ENCODE measurements at places on chromosomes 1 and 21.

- peak; percentile 47 for DNase-seq
These were observed at the start of gene HPCAL4 for GRCh38 chr1:39691383-39692151. Gene HPCAL4 (minus strand): TSS chr1:39691433. CDS start chr1:39684603, 6,830 bp downstream.

GRCh38 chr1:214448536-214448935, 102.9 kb downstream of the PTPN14 start:
- no peak for DNase-seq

- DNase-seq, result no peak
These were observed 101.1 kb downstream of the RAVER2 start for GRCh38 chr1:64845831-64846425.

- no peak for DNase-seq
These were observed 84.6 kb downstream of the LAMC2 start for GRCh38 chr1:183270541-183271141.

DNA sequence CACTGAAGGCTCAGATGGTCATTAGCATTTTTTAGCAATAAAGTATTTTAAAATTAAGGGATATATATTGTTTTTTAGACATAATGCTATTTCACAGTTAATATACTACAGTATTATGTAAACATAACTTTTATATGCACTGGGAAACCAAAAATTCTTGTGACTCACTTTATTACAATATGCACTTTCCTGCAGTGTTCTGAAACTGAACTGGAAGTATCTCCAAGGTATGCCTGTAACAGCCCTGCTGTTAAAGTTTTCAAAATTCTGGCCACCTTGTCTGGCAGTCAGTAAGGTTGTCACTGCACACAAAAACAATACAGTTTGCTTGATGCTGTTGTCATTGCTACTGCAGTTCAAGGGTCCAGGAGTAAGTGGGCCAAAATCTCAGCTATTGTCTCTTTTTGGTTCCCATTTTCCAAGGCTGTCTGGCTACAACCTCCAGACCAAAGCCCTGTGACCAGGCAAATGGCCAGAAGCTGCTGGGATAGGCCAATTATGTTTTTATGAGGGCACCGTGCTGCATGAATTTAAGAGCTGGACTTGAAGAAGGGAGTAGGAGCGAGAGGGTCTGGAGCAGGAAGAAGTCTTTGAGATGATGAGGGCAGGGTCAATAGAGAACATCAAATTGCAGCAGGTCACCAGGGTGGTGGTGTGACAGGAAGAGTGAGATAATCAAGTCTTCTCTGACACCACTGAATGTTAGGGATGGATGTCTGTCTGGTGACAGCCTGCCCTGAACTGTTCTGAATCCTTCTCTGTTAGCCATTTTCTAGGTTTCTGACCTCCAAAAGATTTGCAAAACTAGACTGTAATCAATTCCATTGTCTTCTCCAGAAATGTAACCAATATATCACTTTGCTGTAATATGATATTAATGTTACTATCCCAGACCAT, 82.3 kb upstream of the CACHD1 start:
- no peak for DNase-seq

DNA sequence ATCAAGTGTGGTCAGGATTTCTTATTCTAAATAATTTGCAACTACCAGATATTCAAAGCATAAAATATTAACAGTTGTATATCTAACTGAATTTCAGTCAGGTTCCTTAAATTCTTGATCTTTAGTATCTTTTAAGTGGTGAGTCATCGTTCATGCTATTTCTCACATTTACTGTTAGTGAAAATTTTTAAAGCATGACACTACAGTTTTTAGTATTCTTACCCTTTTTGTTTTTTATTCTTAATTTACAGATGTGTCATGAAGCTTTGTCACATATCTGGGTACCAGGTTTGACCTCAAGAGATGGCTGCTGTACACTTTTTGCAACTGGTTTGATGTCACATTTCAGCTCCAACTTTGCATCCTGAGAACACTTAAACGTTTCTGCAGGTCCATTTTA, 12.7 kb downstream of the AKIRIN1 start:
- no peak for DNase-seq

- no peak for DNase-seq
These were observed 229.2 kb downstream of the TTLL7 start for GRCh38 chr1:83769594-83770318.

DNA sequence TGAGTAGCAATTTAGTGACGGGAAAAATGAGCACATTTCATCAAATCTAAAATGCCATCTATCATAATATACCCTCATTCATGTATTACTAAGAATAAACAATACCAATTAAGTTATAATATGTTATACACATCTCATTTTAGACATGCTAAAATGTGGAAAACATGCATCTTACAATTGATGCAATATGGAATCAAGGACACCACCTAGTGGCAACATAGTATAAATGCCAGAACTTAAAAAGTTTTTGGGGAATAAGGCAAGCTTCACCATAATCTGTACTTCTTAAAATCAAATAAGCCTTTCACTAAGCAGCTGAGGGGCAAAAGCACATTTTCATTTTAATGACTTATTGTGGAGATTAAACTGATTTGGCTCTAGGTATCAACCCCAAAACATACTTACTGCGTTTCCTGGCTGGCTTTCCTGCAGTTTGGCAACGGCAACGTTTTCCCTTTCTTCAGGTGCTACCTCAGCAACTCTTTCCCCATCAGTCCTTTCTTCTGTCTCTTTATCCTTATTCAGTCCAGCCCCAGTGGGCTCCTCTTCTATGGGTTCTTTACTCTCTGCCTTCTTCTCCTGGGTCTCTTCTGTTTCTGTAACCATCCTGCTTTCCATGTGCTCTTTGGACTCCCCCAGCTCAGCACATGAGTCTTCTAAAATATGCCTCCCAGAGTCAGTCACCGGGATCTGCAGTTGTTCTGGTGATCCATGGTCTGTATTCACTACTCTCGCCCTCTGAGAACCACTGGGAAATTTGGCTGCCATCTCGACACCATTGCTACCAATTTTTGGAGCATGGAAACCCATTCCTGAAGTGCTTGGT, 11.4 kb downstream of the SDE2 start:
- no peak for DNase-seq

- DNase-seq, result no peak
These were observed 67.9 kb downstream of the PHACTR4 start for GRCh38 chr1:28437264-28437923.

GRCh38 chr1:24203404-24203803, 16.3 kb upstream of the IFNLR1 start:
- no peak for DNase-seq

- DNase-seq, result no peak
These were observed 103.2 kb upstream of the CASZ1 start for GRCh38 chr1:10899490-10900250.

- DNase-seq, result no peak
These were observed 19.9 kb downstream of the ACOT11 start for GRCh38 chr1:54567961-54568360.

DNA sequence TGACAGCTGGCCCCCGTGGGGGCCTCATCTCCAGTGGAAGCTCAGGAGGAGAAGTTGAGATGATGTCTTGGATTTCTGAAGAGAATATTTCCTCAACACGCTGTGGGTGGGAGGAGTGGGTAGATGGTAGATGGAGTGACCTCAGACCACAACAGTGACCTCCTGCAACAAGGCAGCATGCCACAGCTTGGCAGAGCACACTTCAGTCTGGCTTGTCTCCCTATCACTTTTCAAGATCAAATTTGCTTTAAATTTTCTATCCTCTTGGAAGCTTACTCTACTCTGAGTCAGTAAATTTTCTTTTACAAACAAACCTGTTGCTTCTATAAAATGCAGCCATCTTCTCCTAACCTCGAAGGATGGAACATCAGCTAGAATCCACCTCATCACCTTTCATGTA, 59.7 kb downstream of the NTPCR start:
- DNase-seq, result no peak

- DNase-seq, result no peak
These were observed 24.3 kb downstream of the RTCA start for GRCh38 chr1:100290291-100290690.

DNA sequence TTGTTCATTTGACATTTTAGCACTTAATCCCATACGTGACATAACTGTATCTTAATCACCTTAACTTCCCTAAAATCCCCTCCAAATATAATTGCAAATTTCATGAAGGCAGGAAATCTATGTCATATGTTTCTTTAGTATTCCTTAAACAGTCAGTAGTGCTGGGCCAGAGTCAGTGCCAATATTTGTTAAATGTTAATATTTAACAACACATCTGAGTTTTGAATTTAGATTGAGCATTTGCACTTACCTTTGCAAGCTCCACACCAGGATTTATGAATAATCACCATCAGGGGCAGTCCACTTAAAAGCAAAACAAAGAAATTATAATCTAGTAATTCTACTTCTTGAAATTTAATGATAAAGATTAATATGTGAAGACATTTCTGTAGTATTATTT, 5.3 kb downstream of the KTI12 start:
- no peak for DNase-seq

GRCh38 chr1:167092653-167093052, 1.2 kb upstream of the STYXL2 start:
- no peak for DNase-seq

GRCh38 chr1:119714583-119714982, 2.8 kb downstream of the PHGDH start:
- no peak for DNase-seq

DNA sequence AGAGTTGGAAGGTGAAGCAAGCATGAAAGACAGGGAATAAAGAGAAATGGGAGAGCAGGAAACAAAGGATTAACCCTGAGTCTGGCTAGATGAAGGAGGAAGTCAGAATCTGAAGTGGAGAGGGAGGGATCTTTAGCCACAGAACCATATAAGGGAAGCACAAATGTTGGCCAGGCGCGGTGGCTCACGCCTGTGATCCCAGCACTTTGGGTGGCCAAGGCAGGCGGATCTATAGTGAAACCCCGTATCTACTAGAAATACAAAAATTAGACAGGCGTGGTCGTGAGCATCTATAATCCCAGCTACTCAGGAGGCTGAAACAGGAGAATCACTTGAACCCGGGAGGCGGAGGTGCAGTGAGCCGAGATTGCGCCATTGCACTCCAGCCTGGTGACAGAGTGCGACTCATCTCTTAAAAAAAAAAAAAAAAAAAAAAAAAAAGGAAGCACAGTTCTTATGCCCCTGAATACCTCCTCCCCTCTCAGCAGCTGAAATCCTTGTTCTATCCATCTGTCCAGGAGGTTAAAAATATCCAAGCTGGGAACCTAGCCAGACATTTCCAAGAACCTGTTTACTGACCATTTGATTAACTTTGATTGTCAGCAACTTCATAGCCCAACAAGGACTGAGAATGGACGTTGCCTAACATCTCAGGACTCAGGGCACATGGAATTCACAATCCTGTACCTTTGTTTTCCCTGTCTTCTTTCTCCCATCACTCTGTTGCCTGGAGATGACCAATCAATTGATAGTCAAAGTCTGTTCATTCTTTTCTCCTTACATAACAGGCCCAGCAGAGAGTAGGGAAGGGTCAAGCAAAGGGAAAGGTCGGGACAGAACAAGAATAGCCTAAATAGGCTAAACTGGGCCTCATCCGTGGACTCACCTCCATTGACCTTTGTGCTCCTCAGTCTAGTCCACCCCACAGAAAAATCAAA, 10.6 kb downstream of the TXNIP start:
- no peak for DNase-seq

GRCh38 chr1:9315411-9316079, 22.9 kb downstream of the SPSB1 start:
- peak; percentile 42 for DNase-seq

- no peak for DNase-seq
These were observed 519.0 kb downstream of the LTN1 start for GRCh38 chr21:28473530-28474220.

DNA sequence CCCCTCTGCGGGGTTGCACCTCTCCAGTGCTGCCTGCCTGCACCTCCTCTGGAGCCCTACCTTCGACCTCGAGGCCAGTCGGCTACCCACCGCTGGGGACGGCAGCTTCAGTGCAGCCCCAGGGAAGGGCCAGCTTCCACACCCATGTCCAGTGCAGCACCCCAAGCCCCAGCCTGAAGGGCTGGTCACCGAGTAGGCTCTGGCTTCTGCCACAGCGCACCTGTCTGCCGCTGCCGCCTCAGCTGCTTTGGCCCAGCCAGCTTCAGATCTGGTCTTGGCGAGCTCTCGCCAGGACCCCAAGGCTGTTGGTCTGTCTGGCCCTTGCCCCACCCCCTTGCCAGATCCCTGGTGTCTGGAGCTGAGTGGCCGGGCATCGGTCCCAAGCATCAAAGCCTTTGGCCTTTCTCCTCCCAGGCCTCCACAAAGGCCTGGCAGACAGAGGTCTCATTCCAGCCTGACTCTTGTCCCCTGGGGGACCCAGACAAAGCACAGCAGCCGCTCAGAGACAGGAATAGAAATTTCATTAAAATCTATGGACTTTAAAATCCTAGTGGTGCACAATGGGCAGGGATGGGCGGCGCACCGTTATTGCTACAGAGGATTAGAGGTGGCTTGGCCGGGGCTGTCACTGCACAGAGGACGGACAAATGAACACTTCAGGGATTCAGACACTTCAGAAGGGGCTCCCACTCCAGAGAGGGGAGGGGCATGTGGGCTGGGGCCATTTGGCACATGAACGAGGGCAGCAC, 4.8 kb downstream of the CCDC24 start:
- DNase-seq, result no peak

DNA sequence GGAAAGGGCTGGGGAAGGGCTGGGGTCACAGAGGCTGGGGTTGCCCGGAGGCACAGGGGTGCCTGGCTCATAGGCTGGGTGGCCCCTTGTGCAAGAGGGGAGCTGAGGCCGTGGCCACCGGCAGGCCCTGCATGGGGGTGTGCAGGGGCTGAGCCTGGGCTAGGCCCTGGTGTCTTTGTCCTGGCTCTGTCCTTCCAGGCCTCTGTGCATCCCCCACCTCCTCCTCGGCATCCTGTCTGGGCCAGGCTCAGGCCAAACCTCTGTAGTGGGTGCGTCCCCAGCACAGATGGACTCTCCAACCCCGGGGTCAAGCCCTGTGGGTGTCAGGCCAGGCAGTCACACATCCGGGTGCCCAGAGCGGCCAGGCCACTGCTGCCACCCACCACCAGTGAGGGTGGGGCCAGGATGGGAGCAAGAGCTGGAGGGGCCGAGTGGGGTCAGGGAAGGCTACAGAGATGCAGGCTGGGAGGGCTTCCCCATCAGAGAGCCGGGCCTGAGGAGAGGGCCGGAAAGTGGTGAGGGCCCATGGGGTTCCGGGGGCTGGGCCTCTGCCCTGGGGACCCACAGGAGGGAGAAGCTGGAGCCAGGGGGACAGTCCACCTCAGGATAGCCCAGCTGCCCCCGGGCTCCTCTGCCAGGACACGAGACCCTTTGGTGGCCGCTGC, 19.4 kb downstream of the PANK4 start:
- DNase-seq, result no peak

DNA sequence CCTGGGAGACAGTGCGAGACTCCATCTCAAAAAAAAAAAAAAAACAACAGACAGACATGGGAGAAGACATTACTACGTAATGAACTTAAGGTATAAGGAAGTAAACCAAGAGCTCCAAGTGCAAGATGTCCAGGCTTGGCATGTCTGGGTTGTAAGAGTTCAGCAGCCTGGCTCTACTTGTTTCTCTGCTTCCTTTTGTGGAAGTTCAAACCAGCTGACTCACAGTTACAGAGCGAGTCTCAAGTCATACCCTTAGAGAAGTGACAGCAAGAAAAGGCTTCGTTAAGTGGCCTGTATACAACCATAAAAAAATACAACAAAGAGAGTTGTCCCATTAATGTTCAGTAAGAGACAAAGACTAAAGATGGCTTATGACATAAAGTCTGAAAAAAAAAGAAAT, 1.3 kb downstream of the RIT1 start:
- no peak for DNase-seq
